ENCODE measurements at places on chromosomes 1 and 21.
A peak's percentile ranks its signal among the peaks of the same experiment; 100 is the strongest.

- peak; percentile 60 for DNase-seq
Measured at GRCh38 chr21:45079351-45079750, 5.0 kb downstream of the ADARB1 start.

GRCh38 chr1:22331618-22332423, 119.8 kb upstream of the ZBTB40 start:
- no peak for DNase-seq

DNA sequence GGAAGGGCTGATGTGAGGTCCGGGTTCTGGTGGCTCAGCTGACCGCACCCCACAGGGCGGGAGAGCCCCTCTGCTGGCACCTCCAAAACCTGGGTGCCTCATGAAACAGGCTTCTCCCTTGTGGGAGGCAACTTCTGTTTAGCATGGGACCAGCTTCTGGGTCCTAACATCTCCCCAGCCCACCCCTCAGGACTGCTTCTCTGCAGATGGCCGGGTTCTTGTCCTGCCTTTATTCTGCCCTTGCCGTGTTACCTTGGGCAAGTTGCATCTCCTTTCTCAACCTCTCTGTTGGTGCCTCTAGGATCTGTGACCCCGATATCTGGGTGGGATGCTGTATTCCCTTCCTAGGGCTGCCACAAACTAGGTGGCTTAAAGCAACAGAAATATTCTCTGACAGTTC, 15.0 kb upstream of the TTC22 start:
- no peak for DNase-seq

- no peak for DNase-seq
Measured at GRCh38 chr1:200982071-200982945, 41.2 kb downstream of the KIF21B start.

- DNase-seq, result no peak
Measured at GRCh38 chr1:151406176-151406575, 6.8 kb downstream of the PSMB4 start.

GRCh38 chr1:77360256-77360655, 78.4 kb downstream of the AK5 start:
- no peak for DNase-seq

DNA sequence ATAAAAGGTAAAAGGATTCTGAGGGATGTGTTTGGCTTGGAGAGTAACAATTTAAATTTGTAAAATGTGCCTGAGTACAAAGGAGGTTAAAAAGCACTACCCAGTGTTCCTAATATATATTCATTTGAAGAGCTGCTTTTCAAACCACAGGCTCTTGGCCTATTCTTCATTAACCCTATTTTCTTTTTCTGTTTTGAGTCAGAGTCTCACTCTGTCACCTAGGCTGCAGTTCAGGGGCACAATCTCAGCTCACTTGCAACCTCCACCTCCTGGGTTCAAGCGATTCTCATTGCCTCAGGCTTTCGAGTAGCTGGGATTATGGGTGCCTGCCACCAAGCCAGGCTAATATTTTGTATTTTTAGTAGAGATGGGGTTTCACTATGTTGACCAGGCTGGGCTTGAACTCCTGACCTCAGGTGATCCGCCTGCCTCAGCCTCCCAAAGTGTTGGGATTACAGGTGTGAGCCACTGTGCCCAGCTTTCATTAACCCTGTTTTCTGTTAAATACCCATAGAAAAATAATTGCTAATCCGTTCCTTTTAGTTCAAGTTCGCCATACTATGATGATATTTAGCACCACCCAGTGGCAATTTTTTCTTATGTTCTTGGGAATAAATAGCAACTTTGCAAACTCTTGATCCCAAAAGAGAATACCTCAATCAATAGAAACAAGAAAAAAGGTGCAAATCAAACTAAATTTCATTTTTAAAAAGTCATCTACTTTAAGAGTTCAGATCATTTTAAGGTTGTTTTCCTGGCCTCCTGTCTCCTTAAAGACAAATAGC, 30.5 kb downstream of the ZBTB8OS start:
- DNase-seq, result no peak

- no peak for DNase-seq
Measured at GRCh38 chr1:7366286-7366954, 404.7 kb upstream of the VAMP3 start.

GRCh38 chr1:55816456-55817426, 601.6 kb upstream of the USP24 start:
- peak; percentile 29 for DNase-seq

Data from suppressor macrophage (primary cell).